Stimulated activated CD8-positive, alpha-beta memory T cell treated with anti-CD3 and anti-CD28 coated beads, Interleukin-4, amount 100 ng/mL, for 1 hour (primary cell): ENCODE measurements at places on chromosomes 1 and 21.

DNA sequence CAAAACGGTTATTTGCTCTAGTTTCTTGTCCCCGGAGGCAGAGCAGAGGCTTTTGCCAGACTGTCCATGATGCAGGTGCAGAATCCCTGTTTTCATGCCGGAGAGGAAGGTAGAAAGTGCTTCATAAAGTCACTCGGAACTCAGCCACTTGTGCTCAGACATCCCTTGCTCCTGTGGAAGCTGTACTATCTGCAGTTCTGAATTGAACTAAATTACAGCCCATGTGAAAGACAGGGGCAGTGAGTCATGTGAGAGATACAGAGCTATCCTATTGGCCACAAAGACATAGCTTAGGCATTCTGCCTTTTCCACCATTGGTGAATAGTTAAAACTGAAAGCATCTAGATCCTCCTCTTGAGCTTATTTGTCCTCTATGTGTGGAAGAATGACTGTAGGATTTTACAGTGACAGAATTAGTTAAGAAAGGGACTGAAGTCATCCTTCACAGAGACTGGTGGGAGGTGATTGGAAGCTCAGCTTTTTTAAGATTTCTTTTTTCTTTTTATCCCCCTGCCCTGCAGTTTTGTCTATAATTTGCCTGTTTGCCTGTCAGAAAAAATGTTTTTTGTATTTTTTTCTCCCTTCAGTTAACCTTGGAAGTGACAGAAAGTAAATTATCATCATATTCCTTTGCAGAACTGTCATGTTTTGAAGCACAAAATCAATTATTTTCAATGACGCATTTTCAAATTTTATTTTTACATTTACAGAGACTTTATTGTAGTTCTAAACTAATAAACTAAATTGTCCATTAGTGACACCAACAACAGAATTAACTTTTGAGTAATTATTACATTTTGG, 298.6 kb downstream of the PTPRC start:
- DNase-seq = peak; percentile 17

GRCh38 chr1:117611894-117612483, 6.1 kb downstream of the TENT5C start:
- DNase-seq = no peak

- no peak for DNase-seq
Measured at GRCh38 chr1:232628335-232629249, 1.3 kb downstream of the SIPA1L2 start.

GRCh38 chr1:9544926-9545325, 5.7 kb downstream of the SLC25A33 start:
- DNase-seq = no peak

DNA sequence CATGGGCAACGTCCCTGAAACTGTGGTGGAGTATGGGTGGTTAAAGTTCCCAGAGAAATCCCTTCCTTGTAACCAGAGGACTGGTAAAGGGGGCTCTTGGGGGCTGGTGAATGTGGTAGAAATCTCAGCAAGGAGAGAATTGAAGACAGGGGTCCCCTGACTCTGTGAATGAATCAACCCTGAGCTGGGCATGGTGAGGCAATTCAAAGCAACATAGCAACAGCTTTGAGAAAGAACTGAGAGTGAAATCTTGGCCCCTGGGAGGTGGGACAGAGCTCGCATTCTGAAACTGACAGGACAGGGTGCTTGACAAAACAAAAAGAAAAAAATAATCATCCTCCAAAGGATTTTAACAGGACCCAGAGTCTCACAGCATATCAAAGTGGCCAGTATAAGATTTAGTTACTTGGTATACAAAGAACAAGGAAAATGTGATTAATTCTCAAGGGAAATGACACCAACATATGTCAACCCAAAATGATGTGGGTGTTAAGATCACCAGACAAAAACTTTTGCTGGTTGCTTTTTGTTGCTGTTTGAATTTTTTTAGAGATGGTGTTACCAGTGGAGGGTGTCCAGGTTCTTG, 11.7 kb upstream of the SUMO3 start:
- DNase-seq = no peak

GRCh38 chr1:29320156-29320940, 84.0 kb downstream of the PTPRU start:
- DNase-seq = no peak

DNA sequence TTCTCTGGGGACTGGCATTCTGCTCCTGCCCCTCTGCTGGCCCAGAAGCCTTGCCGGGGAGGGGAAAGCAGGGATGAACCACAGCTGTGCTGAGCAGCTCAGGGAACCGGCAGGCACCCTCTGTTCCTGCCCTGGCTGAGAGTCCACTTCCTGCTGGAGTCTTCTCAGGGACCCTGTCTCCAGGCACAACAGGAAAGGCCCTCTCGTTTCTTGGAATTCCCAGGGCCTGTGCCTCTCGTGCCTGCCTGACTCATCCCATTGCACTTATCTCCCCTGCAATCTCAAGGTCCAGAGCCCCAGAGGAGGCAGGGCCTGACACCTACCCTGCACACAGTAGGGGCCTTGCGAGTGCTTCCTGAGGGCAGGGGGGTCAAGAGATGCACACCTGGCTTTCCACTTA, 1.1 kb upstream of the EDN2 start:
- DNase-seq = no peak

DNA sequence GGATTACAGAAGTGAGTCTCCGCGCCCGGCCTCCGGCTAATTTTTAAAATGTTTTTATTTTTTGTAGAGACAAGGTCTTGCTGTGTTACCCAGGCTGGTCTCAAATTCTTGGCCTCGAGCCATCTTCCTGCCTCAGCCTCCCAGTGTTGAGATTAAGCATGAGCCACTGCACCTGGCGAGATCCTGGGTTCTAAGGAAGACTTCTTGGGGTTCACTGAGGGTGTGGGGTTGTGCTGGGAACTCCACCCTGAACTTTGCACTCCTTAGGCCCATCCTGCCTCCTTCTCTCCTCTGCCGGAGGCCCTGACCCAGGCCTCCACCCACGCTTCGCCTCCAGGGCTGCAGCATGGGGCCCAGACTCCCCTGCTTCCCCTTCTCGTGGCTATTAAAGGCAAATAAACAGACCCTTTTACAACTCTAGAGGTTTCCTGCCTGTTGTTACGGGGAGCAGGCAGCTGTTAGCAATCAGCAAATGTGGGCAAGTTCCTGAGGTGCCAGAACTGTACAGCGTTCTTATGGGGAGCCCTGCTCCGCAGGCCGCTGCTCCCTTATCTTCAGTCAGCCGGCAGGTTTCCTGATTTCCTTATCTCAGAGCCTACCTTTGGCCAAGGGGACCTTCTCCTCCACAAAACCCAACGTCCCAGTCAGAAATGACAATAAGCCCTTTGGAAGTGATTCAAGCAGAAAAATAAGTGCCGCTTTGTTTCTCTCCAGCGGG, 41.0 kb upstream of the LIN9 start:
- DNase-seq = no peak

DNA sequence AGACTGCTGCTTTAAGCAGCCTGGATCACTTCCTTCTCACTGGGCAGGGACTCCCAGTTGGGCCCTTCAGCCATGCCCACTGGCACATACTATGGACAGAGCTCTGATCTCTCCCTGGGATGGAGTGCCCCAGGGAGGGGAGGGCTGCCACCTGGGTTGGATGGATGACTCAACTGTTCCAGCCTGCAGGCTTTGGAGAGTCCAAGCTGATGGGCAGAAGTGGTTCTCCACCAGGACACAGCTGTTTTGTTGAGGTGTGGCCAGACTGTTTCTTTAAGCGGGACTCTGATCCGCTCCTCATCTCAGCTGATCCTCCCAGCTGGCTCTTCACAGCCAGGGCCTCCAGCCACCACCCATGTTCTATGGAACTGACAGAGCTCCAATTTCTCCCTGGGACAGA, 166.9 kb downstream of the MAGI3 start:
- DNase-seq = no peak

DNA sequence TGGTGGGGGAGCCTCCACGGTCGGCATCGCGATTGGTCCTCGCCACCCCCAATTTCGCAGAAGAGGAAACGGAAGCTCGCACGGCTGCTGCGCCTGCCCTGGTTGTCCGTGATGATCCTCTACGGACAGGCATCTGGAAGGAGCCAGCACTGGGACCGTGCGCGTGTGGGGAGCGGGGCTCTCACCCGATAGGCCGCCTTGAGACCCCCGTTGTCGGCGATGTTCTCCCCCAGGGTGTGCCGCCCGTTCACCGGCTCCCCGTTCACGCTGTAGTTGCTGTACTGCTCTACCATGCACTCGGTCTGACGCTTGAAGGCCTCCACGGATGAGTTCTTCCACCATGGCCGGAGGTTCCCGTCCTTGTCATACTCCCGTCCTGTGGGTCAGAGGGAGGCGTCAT, 48.4 kb upstream of the EIF4G3 start:
- DNase-seq = no peak

DNA sequence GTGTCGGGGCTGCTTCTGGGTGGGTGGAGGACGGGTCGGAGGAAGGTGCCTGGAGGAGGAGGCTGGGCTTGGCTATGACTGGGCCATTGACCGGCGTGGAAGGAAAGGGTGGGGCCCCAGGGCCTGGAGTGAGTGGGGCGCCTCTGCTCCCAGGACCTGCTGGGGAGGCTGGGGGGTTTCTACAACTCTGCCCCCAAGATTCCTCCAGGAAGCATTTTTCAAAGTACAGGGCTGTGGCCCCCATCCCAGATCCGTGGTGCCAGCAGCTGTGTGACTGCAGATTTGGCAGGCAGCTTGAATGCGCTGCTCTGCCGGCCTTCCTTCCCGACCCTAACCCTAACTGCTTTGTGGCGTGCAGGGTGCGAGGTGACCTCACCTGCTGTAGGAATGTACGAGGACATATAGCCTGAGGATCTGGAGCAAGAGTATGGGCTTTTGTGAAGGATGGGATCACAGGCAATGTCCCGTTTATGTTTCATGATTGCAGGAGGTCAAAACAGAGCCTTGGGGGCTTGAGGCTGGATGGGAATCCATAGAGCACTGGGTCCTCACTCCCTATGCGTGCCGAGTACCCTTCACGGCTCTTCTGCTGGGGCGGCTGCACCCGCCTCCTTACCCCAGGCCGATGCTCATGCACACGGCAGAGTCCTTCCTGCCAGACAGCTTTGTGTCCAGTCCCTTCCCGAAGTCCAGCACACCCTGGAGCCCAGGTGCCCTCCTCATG, 24.7 kb downstream of the TRPM2 start:
- no peak for DNase-seq

DNA sequence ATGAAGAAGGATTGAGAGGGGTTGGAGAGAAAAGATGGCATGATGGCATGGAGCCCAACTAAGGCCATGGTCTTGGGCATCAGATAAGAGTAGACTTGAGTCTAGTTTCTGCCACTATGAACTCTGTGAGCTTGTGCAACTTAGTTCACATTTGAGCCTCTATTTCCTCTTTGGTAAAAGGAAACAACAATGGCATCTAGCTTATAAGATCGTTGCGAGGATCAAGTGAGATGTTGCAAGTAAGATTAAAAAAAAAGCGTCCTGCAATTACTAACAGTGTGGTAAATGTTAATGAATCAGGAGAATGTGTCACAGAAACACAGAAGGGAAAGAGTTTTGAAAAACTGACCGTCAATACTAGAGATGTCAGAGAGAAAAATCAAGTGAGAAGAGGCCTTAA, 202.9 kb upstream of the FGGY start:
- DNase-seq = no peak

DNA sequence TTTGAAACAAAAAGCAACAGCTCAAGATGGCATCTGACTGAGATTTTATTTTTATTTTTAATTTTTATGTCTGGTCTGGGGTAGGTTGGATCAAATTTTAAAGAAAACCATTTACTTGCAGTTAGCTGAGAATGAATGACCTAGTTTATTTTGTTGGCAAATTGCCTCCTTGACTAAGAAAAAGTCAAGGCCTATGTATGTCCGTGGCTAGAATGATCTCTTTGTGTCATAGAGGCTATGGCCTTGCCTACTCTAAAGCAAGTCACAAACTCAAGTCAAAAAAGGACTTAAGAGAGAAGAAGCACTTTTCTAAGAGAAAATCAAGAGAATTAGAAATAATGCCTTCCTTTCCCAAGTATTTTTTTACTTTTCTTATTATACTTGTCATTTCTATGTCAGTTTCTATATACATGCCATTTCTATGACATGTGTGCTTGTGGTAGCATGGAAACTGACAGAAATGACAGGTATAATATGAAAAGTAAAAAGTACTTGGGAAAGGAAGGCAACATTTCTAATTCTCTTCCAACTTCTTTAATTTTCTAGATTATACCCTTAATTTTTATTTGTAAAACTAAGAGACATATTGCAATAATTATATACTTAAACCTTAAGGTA, 136.7 kb downstream of the CENPF start:
- no peak for DNase-seq

DNA sequence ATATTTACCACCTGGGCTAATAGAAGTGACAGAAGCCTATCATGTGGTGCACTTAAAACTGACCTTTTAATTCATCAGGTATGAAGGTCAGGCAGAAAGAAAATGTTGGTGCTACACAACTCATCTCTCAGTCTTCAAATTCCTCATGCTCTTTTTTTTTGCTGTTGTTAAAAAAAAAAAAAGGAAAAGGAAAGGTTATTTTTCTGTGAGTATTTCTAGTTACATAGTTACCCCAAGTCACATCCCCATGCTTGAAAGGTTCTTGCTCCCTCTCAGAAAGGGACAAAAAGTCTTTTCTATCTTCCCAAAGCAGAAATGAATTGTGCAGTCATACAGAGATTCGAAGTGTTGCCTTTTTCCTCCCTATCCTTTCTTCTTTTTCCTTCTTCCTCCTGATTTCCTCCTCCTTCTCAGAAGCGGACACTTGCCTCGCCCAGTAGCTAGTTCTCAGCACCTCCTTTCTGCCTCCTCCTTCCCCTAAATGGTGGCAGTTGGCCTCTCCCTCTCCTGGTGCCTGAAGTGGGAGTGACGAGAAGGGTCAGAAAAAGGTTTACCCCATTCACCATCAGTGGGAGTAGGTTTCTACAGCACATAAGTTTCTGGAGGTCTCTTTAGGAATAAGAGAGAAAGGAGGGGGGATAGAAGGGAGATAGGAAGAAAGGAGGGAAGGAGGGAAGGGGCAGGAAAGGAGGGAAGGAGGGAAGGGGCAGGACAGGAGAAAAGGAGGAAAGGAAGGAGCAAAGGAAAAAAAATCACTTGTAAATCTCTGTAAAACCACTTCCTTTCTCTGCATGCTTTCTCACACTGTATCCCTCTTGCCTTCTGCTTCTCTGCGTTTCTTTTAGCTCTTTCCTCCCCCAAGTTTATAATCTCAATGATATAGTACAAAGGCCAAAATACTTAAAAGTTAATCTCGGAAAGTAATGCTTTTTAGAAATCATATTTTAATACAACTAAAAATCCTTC, 20.4 kb upstream of the C1orf105 start:
- DNase-seq = no peak

GRCh38 chr1:45536886-45537285, 13.7 kb upstream of the AKR1A1 start:
- no peak for DNase-seq

DNA sequence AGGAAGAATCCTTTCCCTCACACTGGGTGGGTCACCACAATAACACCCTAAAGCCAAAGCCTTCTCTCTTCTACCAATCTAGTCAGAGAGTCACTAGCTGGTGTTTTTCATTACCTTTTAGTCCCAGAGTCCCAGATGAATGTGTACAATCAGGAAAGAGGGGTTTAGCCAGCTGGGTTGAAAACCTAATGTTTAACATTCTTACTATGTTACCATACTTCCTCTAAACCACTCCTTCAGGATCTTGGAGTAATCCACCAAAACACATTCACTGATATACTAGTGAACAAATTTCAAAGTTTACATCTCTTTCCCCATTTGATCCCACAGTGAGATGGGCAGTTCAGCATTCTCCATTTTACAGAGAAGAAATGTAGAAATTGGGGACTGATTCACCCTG, 9.7 kb downstream of the LPAR3 start:
- DNase-seq = no peak

GRCh38 chr21:38813143-38813542, 7.4 kb downstream of the ETS2 start:
- no peak for DNase-seq
